Calu3 (cell line): ENCODE measurements at places on chromosomes 5 and 9.

- DNase-seq = no peak
Measured at GRCh38 chr9:131238402-131239021, 37.8 kb downstream of the FAM78A start.

DNA sequence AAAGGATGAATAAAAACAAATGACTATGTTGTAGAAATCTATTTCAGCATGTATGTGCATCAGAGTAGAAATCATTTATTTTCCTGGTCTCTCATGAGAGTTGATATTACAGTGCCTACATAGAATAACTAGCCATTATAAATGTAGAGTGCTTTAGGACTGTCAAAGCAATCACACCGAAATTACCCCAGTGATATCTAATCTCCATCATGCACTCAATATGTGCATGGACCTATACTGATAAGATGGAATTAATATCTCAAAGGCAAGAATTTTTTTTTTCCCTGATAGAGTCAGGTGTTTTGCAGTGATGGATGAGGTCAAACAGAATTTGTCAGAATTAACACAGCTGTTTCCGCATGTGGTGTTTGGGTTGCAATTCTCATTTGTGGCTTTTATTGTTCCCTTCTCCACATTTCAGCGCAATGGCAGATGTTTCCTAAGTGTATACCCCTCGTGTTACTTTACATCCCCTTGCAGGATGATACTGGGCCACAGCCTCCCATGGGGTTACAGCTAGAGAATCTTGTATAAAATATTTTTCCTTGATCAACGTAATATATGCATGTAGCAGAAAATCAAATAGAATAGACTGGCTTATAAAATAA lies 298.8 kb downstream of the RASEF start:
- DNase-seq = no peak

GRCh38 chr9:79674052-79674777 lies 102.5 kb downstream of the TLE4 start:
- no peak for DNase-seq

DNA sequence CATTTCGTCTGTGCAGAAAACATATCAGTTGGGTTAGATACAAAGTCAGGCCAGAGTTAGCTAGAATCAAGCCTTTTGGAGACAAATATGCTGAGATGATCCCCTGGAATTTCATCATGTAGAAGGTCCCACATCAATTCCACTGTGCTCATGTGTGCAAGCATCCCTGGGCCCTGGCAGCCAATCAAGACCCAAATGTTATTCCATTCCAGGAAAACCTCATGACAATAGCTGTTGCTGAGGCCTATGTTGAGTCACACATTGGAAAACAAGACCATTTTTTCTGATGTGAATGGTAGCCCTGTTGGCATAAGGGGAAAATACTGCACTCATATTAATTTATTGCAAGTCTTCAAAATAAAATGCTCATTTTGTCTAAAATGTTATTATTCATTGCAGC lies 11.5 kb downstream of the SPOCK1 start:
- DNase-seq = no peak

- peak; percentile 18 for DNase-seq
Measured at GRCh38 chr5:57172466-57173318, 1.2 kb upstream of the GPBP1 start.
